Fibroblast of lung (primary cell): ENCODE measurements at places on chromosomes 1 and 21. TPM values are rescaled to one million over a fixed set of nuclear protein-coding genes. Genes with fewer than 3 reads are reported as not detected.

CENPL gene
- total RNA-seq: 7.2 and 16.0 TPM in 2 replicates

ALX3 gene
- not detected in 2 replicates for total RNA-seq

CSF1 gene
- 29.0 and 48.9 TPM in 2 replicates for total RNA-seq

PYHIN1 gene
- total RNA-seq: not detected in 2 replicates

RGS18 gene
- 0.17 TPM in 1 of 2 replicates, not detected in the other for total RNA-seq

SPAG17 gene
- total RNA-seq: under 0.01 and 0.33 TPM in 2 replicates

KCNE2 gene
- 0.17 TPM in 1 of 2 replicates, not detected in the other for total RNA-seq

PLEKHO1 gene
- total RNA-seq: 55.0 and 65.6 TPM in 2 replicates

DENND2D gene
- 15.7 and 19.5 TPM in 2 replicates for total RNA-seq

LCE1C gene
- not detected in 2 replicates for total RNA-seq

CENPF gene
- 2.3 and 13.2 TPM in 2 replicates for total RNA-seq

TPTE gene
- total RNA-seq: not detected in 2 replicates

COL9A2 gene
- total RNA-seq: 2.1 and 2.8 TPM in 2 replicates

KRTAP10-11 gene
- not detected in 2 replicates for total RNA-seq

CR2 gene
- total RNA-seq: not detected in 2 replicates

NEGR1 gene
- total RNA-seq: 0.77 and 3.1 TPM in 2 replicates

ENO1 gene
- total RNA-seq: 963 and 971 TPM in 2 replicates
